ENCODE measurements at places on chromosomes 7 and 10. TPM values are rescaled to one million over a fixed set of nuclear protein-coding genes. Genes with fewer than 3 reads are reported as not detected.

DNAJB6 gene
- polyA plus RNA-seq, result 114 TPM

RAB19 gene
- polyA plus RNA-seq, result not detected

ABCB1 gene
- not detected for polyA plus RNA-seq

TSPAN13 gene
- 60.0 TPM for polyA plus RNA-seq

NYAP1 gene
- polyA plus RNA-seq, result 1.2 TPM

TLX1 gene
- polyA plus RNA-seq, result not detected

WEE2 gene
- 0.22 TPM for polyA plus RNA-seq

GRM3 gene
- polyA plus RNA-seq, result 0.13 TPM

BEND7 gene
- polyA plus RNA-seq, result 13.9 TPM

SLC13A1 gene
- not detected for polyA plus RNA-seq

FAM131B gene
- 2.0 TPM for polyA plus RNA-seq

RAMP3 gene
- not detected for polyA plus RNA-seq

ASAH2 gene
- polyA plus RNA-seq, result 3.6 TPM

ZCCHC24 gene
- 69.8 TPM for polyA plus RNA-seq

FAM25G gene
- polyA plus RNA-seq, result not detected
